ENCODE measurements at places on chromosomes 7 and 10.

- DNase-seq: no peak
Measured at GRCh38 chr10:45382591-45382990, 8.6 kb downstream of the ALOX5 start.

GRCh38 chr10:72419241-72419640, 64.5 kb upstream of the DNAJB12 start:
- no peak for DNase-seq

DNA sequence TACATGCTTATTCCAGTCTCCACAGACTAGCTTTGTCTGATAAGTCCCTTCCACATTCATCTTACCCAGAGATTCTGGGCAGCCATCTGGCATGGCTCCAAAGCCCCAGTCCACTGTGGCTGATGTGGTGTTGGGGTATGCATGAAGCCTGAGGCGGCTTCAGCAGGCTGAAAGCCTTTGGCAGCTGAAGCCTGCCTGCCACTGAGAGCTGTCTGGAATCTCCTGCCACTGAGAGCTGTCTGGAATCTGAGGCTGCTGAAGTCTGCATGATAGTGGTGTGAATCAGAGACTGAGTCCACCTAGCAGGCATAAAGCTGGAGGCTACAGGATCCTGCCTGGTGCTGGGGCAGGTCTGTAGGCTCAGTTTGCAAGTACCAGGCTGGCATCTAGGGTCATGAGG, 87.1 kb downstream of the DYNC1I1 start:
- no peak for DNase-seq

DNA sequence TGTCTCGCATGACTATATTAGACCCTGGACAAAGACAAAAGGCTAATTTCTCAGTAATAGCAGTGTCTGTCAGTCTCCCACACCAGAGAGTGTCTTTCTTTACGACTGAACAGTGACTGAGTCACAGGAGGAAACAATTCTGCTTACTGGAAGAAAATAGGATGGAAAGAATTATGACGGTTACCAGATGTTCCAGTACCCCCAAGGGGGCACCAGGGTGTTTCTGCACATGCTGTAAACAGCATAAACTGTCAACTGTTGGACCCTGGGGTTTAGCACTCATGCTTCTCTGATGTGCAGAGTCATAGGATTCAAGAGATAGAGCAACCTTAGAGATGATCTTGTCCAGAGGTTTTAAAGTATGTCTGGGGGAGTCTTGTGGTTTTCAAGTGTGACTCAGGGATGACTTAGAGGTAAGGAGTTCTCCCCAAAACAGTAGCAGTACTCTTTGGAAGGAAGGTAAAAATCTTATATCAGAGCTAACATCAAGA, 291.7 kb downstream of the THSD7A start:
- DNase-seq: no peak

GRCh38 chr10:77320971-77321471, 316.6 kb downstream of the KCNMA1 start:
- no peak for DNase-seq

DNA sequence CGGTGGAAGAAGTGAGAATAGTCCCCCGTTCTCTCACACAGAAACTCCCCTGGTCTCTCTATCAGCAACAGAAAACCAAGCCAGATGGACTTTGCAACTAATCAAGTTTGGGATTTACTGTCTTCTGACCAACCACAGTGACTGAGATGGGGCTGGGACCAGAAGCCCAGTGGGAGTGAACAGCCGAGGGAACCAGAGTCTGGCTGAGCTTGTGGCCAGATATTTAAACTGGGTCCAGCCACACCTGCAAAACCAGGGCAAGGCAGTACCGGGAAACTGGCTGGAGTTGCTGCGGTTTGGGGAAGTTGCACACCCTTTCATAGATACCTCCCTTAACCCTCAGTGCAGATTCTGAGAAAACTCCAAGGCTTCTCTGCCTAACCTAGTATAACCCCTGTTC, 6.0 kb downstream of the GSTK1 start:
- DNase-seq: no peak

DNA sequence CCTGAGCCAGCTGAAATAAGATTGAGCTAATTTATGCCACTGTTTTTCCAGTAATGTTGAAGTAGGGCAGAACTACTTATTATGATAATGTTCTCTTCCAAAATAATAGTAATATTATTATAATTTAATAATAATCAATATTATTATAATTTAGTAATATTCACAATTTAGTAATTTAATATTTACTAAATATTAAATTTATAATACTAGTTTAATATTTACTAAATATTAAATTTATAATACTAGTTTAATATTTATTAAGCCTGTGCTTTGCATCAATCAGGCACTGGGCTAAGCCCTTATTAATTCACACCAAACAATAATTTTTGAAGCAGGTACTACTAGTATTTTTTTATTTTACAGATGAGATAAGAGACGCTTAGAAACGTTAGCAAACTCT, 170.1 kb downstream of the BBS9 start:
- no peak for DNase-seq

Data from NCI-H1048 (cell line).